ENCODE measurements at places on chromosomes 11 and 22. TPM values are rescaled to one million over a fixed set of nuclear protein-coding genes. Genes with fewer than 3 reads are reported as not detected.
A peak's percentile ranks its signal among the peaks of the same experiment; 100 is the strongest.

The ELFN2 gene
- 0.37 TPM for total RNA-seq

- H3K4me3 ChIP-seq: no peak overlapping the region
- peaks cover 35% of the 10 kb centered on the region for H3K4me1 ChIP-seq
- DNase-seq: no peak
These were observed 138.1 kb downstream of the MAML2 start for GRCh38 chr11:96204721-96205459.

- H3K36me3 ChIP-seq: no peaks in the 10 kb centered on the region
- DNase-seq: no peak
- no peaks in the 10 kb centered on the region for H3K4me1 ChIP-seq
- no peaks in the 10 kb centered on the region for H3K27me3 ChIP-seq
These were observed 241.2 kb downstream of the CASP12 start for GRCh38 chr11:104657083-104657482.

GRCh38 chr22:44667829-44668189, 34.2 kb upstream of the PRR5 start:
- no peak for DNase-seq
- H3K4me3 ChIP-seq: peak overlapping the region; percentile 64
- no peaks in the 10 kb centered on the region for H3K36me3 ChIP-seq
- peaks cover 24% of the 10 kb centered on the region for H3K4me1 ChIP-seq
- peak overlapping the region; percentile 67 for H3K27ac ChIP-seq
- no peaks in the 10 kb centered on the region for H3K27me3 ChIP-seq

DNA sequence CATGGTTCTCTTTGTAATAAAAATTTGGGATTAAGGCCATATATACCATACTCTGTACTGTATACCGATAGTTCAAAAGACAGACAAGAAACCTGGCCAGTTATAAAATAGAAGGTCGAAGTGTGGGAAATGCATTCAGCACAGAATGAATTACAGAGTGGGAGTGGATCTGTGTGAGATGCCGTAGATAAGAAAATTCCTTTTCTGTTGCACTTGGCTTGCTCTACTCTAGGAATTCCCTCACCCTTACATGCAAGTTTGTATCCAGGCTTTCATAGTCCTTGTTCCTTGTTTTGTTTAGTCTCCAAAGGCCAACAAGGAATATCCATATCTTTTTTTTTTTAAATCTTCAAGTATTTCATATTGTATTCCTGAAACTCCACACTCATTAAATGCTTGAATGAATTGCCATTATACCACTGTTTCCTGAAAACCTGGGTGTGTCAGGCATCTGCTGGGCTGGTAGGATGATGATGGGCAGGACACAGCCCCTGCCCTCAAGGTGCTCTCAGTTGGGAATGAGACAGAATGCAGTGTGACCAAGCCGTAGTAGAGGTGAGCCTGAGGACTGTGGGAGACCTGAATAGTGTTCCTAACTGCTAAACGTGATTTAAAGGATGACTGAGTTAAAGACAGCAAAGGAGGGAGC, 53.5 kb downstream of the TEAD1 start:
- H3K4me3 ChIP-seq: no peak overlapping the region
- no peaks in the 10 kb centered on the region for H3K27me3 ChIP-seq
- no peak for DNase-seq
- no peak overlapping the region for H3K27ac ChIP-seq
- H3K36me3 ChIP-seq: no peaks in the 10 kb centered on the region

DNA sequence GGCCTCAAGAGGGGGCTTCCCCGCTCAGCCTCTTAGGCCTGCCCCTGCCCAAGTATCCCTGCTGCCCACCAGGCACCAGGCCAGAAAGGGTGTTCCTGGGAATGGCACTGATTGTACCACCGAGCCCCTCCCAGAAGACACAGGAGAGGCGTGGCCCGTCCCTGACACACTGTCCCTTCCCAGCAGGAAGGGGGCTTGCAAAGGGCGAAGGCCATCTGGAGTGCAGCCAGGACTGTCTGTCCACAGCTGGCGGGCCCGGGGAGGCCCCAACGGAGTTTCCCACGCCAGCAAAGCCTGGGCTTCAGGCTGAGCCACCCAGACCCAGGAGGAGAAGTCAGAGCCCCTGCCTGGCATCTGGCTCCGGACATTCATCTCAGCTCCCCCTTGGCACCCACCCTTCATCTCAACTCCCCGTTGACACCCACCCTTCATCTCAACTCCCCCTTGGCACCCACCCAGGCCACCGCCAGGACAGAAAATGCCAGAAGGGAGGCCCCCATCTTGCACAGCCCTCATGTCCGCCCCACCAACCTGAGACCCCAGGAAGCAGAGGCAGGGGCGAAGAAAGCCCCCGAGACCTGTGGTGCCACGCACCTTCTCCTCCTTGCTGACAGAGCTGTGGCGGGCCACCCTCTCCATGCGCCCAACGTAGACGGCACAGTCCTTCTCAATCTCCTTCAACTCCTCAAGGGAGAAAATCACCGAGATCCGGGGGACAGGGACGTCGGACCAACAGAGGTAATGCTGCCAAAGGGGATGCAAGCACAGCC, 19.4 kb downstream of the TUBGCP6 start:
- H3K27ac ChIP-seq: no peak overlapping the region
- H3K4me1 ChIP-seq: no peaks in the 10 kb centered on the region
- H3K36me3 ChIP-seq: peaks cover 90% of the 10 kb centered on the region

The AIP gene
- 69.0 TPM for total RNA-seq

The KMT2A gene
- total RNA-seq: 50.4 TPM

The PHETA2 gene
- total RNA-seq: 15.4 TPM

GRCh38 chr11:130721736-130722135, 194.5 kb downstream of the SNX19 start:
- no peak overlapping the region for H3K27ac ChIP-seq
- no peak overlapping the region for H3K4me3 ChIP-seq
- DNase-seq: no peak
- no peaks in the 10 kb centered on the region for H3K4me1 ChIP-seq
- H3K36me3 ChIP-seq: no peaks in the 10 kb centered on the region
- no peaks in the 10 kb centered on the region for H3K27me3 ChIP-seq

DNA sequence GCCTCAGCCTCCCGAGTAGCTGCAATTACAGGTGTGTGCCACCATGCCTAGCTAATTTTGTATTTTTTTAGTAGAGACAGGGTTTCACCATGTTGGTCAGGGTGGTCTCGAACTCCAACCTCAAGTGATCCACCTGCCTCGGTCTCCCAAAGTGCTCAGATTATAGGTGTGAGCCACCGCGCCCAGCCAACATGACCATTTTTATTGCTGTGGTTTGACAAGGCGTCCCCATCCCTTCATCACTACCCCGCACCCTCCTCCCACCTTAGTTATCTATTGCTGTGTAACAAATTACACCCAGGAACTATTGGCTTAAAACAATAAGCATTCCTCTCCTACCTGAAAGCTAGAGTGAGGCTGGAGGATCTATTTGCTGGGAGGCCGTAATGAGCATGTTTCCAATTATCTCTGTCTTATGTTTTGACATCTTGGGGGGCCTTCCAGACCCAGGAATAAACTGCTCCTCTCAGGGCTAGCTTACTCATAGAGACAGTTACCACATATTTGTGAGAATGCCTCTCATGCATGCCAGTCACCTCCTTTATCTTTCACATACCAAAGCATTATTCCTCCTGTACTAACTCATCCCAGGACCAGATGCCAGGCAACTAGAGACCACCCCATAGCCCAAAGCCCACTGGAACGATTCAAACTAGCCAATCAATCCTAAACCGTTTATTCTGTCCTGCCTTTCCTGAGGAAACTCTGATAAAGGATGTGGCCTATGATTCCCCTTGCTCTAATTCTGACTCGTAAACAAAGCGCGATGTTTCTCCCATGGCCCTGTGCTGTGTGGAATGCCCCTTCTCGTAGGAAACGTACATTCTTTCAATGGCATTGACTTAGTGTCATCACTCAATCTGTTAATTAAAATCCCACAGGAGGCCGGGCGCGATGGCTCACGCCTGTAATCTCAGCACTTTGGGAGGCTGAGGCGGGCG, 19.4 kb downstream of the SNU13 start:
- DNase-seq: no peak
- peaks cover 30% of the 10 kb centered on the region for H3K4me1 ChIP-seq
- no peaks in the 10 kb centered on the region for H3K36me3 ChIP-seq
- no peaks in the 10 kb centered on the region for H3K27me3 ChIP-seq
- H3K27ac ChIP-seq: peak overlapping the region; percentile 9
- H3K4me3 ChIP-seq: no peak overlapping the region

DNA sequence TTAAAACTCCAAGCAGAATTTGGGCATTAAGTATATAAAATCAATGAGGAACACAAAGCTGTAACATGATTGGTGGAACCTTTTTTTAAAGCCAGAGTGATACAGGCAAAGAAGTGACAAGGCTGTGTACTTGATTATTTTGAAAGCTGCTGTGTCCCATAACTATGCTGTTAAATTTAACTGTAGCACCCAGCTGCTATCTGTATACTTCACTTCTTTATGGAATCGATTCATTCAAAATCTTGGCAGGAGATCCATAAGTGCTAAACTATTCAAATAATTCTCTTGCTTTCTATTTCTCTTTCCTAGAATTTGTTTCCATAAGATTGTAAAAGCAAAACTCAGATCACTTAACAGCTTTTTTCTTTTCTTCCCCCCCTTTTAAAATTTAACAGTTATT, 231.7 kb downstream of the DYNC2H1 start:
- no peaks in the 10 kb centered on the region for H3K36me3 ChIP-seq
- no peak overlapping the region for H3K27ac ChIP-seq
- H3K4me1 ChIP-seq: no peaks in the 10 kb centered on the region
- no peaks in the 10 kb centered on the region for H3K27me3 ChIP-seq

The PATE2 gene
- total RNA-seq: not detected

DNA sequence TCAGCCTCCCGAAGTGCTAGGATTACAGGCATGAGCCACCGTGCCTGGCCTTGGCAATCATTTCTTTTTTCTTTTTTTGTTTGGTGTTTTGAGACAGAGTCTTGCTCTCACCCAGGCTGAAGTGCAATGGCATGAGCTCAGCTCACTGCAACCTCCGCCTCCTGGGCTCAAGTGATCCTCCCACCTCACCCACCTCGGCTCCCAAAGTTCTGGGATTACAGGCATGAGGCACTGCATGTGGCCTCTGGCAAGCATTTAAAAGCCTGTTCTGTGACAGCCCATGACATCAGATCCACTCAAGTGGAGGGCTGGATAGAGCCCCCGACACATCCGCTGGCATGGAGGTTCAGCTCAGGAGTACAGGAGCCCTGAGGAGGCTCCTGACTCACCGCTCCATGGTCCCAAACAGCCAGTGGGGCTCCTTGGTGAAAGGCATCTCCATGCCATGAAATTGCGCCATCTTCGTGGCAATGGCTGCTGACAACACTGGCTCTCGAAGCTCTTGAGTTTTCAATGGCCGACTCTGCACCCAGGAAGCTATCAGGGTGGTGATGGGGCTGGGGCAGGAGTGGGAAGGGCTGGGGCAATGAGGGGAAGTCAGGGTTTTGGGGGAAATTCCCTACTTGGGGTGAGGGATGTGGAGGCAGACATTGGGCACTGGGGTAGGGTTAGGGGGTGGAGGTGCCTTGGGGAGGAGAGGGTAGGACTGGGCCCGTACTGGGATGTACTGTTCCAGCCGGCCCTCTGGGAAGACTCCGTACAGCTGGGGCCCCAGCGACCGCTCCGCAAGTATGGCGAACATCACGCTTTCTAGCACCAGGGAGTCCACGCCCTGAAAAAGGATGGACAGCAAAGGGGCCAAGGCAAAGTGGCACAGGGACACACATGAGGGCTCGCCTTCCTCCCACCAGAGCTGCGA, 1.4 kb downstream of the CHKB start:
- H3K27ac ChIP-seq: peak overlapping the region; percentile 99
- no peaks in the 10 kb centered on the region for H3K36me3 ChIP-seq
- H3K4me1 ChIP-seq: peaks cover 31% of the 10 kb centered on the region
- H3K4me3 ChIP-seq: peak overlapping the region; percentile 63

GRCh38 chr22:23115825-23116494, 25.8 kb downstream of the RSPH14 start:
- no peaks in the 10 kb centered on the region for H3K4me1 ChIP-seq
- peak; percentile 60 for DNase-seq
- no peaks in the 10 kb centered on the region for H3K27me3 ChIP-seq
- no peak overlapping the region for H3K4me3 ChIP-seq
- no peaks in the 10 kb centered on the region for H3K36me3 ChIP-seq

- H3K27ac ChIP-seq: no peak overlapping the region
- H3K4me1 ChIP-seq: no peaks in the 10 kb centered on the region
- H3K27me3 ChIP-seq: no peaks in the 10 kb centered on the region
- H3K36me3 ChIP-seq: peaks cover 93% of the 10 kb centered on the region
- H3K4me3 ChIP-seq: no peak overlapping the region
These were observed 47.6 kb upstream of the GCAT start for GRCh38 chr22:37760152-37760551.

- H3K27ac ChIP-seq: no peak overlapping the region
- no peak for DNase-seq
- no peaks in the 10 kb centered on the region for H3K27me3 ChIP-seq
- no peaks in the 10 kb centered on the region for H3K36me3 ChIP-seq
- no peak overlapping the region for H3K4me3 ChIP-seq
- no peaks in the 10 kb centered on the region for H3K4me1 ChIP-seq
These were observed 479.8 kb downstream of the OPCML start for GRCh38 chr11:133052537-133052936.

DNA sequence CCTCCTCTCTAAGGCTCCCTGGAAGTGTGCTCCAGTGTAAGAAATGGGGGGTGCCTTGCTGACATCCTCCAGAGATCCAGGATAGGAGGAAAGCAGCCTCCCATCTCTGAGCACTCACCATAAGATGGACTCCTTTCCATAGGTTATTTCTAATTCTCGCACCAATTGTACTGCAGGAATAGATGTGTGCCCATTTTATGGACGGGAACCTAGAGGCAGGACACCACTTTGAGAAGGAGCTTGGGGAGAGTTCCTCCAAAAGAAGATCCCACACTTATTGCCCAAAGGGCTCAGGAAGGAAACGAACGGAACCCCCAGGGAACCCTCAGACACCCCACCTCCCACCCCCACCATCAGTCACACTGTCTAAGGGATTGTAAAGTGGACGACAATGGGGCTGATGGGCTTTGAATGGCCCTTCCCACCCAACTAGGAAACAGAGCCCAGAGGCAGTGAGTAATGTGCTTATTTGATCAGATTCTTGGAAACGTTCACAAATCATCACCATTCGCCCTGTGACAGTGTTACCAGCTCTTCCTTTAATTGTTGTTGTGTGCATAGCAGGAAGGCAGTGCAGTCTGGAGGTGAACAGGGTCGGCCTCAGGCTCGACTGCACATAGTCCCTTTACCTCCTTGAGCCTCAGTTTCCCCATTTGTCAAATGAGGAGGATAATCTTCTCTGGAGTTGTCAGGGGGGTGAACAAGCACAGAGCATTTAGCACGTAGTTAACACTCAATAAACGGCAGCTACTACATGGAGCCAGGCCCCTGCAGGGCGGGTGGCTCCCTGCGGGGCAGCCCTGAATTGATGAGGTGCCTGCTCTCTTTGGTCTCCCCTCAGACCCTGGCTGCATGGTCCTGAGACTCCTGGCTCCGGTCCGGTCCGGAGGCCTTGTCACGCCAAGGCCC, 8.4 kb upstream of the MN1 start:
- H3K36me3 ChIP-seq: no peaks in the 10 kb centered on the region
- no peak overlapping the region for H3K27ac ChIP-seq
- H3K4me1 ChIP-seq: peaks cover 7% of the 10 kb centered on the region
- no peak overlapping the region for H3K4me3 ChIP-seq
- no peaks in the 10 kb centered on the region for H3K27me3 ChIP-seq
- no peak for DNase-seq

- H3K4me3 ChIP-seq: no peak overlapping the region
- H3K36me3 ChIP-seq: no peaks in the 10 kb centered on the region
- H3K4me1 ChIP-seq: peaks cover 20% of the 10 kb centered on the region
- no peak for DNase-seq
- H3K27me3 ChIP-seq: peaks cover 21% of the 10 kb centered on the region
These were observed 1.8 kb downstream of the CALCB start for GRCh38 chr11:15075162-15075526.

GRCh38 chr11:36628141-36628540, 30.1 kb upstream of the RAG2 start:
- H3K27ac ChIP-seq: no peak overlapping the region
- no peak overlapping the region for H3K4me3 ChIP-seq
- no peaks in the 10 kb centered on the region for H3K36me3 ChIP-seq

All from upper lobe of left lung (tissue), 6 donors.